ENCODE measurements at places on chromosomes 7 and 10. TPM values are rescaled to one million over a fixed set of nuclear protein-coding genes. Genes with fewer than 3 reads are reported as not detected.
A peak's percentile ranks its signal among the peaks of the same experiment; 100 is the strongest.

The FFAR4 gene
- total RNA-seq = not detected

- H3K27me3 ChIP-seq = no peaks in the 10 kb centered on the region
- H3K27ac ChIP-seq = no peak overlapping the region
- DNase-seq = no peak
- H3K36me3 ChIP-seq = no peaks in the 10 kb centered on the region
- H3K4me3 ChIP-seq = no peak overlapping the region
Measured at GRCh38 chr10:131213741-131214505, 97.6 kb downstream of the TCERG1L start.

The SVOPL gene
- 1.4 TPM for total RNA-seq

DNA sequence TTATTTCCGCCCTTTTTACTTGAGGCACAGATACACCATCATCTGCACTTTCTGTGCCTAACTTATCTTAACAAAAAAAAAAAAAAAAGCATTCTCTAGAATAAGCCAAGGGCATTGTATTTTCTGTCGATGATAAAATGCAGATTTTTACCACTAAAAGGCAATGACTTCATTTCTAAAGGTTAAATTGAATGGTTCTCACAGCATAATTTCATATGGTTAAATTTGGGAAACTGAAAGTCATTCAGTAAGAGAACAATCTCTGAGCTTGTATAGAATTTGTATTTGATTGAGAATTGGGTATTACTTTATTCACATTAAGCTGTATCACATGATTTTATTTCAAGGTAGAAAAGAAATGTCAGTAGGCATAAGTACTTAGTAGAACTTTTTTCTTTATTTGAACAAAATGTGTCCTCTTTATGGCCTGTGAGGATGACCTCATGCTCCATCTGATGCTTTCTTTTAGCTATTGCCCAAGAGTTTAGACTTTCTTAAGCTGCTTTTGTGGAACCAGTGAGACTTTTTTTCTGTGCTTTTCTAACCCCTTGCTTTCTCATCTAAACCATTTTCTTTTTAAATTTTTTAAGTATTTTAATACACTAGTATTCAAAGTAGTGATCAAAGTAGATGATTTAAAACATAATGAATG lies 110.3 kb downstream of the LRRC4 start:
- H3K36me3 ChIP-seq = no peaks in the 10 kb centered on the region
- no peak overlapping the region for H3K4me3 ChIP-seq

DNA sequence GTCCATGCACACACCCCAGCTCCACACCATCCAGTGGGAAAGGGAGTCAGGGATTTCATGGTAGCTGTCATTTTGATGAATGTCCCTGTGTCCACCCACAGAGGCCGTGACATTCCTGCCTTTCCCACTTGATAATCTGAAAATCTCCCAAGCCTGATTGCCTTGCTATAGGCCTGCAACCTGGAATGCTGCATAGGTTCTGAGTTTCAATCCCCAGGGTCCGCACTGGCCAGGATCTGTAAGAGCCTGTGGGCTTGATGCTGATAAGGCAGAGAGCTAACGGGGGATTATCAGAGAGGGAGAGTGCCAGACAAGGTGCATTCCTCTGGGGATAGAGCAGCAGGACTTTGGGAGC lies 57.5 kb downstream of the RBM20 start:
- H3K27me3 ChIP-seq = no peaks in the 10 kb centered on the region
- no peak for DNase-seq
- no peak overlapping the region for H3K4me3 ChIP-seq
- no peaks in the 10 kb centered on the region for H3K36me3 ChIP-seq

DNA sequence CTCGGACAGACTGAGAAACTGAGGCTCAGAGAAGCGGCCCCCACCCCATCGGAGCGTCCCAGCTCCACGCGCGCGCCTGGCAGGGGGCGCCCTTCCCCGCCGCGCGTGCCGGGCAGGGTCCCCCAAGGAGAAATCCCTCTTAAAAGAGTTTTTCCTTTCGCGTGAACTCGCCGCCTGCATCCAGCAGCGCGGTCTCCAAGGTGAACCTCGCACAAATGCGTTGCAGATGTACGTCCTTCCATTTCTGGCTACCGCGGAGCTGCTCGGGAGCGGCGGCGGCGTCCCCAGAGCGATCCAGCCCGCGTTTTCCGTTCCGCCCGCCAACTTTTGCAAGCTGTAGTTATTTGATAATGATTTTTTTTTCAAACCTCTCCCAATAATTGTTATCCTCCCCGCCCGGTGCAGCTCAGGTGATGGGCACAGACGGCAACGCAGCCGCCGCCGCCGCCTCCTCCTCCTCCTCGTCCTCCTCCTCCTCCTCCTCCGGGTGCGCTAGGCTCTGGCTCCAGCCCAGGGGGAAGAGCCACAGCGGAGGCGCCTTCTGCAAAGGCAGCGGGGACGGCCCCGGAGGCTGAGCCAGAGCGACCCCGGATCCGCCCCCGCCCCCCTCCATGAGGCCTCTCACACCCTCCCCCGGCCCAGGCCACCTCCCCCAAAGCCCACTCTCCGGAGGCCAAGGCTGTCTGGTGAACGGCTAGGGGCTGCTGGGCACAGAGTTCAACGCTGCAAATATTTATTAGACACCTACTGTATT lies 74.0 kb upstream of the CUX1 start:
- peak overlapping the region; percentile 73 for H3K4me3 ChIP-seq
- peak overlapping the region; percentile 96 for H3K27ac ChIP-seq
- H3K27me3 ChIP-seq = no peaks in the 10 kb centered on the region
- peaks cover 15% of the 10 kb centered on the region for H3K4me1 ChIP-seq
- no peaks in the 10 kb centered on the region for H3K36me3 ChIP-seq

DNA sequence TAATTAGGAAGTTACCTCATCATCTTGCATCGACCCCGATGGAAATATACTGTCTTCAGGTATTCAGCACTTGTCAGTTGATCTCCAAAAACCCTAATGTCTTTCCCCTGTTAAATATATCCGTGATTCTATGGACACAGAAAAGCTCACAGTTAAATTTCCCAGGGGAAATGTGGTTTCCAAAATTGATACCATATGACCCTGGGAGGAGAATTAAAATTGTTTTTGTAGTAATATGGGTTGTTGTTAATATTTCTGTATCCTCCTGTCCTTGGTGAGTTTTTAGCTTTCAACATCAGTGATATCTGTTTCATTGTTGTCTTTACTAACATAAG lies 132.1 kb downstream of the CELF2 start:
- no peaks in the 10 kb centered on the region for H3K27me3 ChIP-seq
- H3K27ac ChIP-seq = no peak overlapping the region
- H3K4me1 ChIP-seq = peaks cover 60% of the 10 kb centered on the region
- no peaks in the 10 kb centered on the region for H3K36me3 ChIP-seq
- no peak for DNase-seq

GRCh38 chr7:107179326-107180164 lies 10.7 kb downstream of the HBP1 start:
- no peak overlapping the region for H3K4me3 ChIP-seq
- no peak overlapping the region for H3K27ac ChIP-seq
- peaks cover 6% of the 10 kb centered on the region for H3K4me1 ChIP-seq

- no peak overlapping the region for H3K27ac ChIP-seq
- H3K4me1 ChIP-seq = no peaks in the 10 kb centered on the region
- DNase-seq = peak; percentile 46
- H3K4me3 ChIP-seq = no peak overlapping the region
- H3K27me3 ChIP-seq = peaks cover 29% of the 10 kb centered on the region
- no peaks in the 10 kb centered on the region for H3K36me3 ChIP-seq
Measured at GRCh38 chr10:88687853-88688467, 18.1 kb upstream of the LIPK start.
